Activated CD4-positive, CD25-positive, alpha-beta regulatory T cell (primary cell): ENCODE measurements at places on chromosomes 7 and 10.
A peak's percentile ranks its signal among the peaks of the same experiment; 100 is the strongest.

- no peak for DNase-seq
These were observed 19.8 kb downstream of the CREB5 start for GRCh38 chr7:28432105-28432504.

- no peak for DNase-seq
These were observed 292.1 kb downstream of the THSD7A start for GRCh38 chr7:11539853-11540252.

GRCh38 chr7:150621376-150621775 lies 10.8 kb downstream of the GIMAP6 start:
- DNase-seq, result no peak

- no peak for DNase-seq
These were observed 240.2 kb upstream of the NPSR1 start for GRCh38 chr7:34417781-34418180.

GRCh38 chr7:40418448-40418847 lies 283.6 kb downstream of the SUGCT start:
- DNase-seq, result no peak

DNA sequence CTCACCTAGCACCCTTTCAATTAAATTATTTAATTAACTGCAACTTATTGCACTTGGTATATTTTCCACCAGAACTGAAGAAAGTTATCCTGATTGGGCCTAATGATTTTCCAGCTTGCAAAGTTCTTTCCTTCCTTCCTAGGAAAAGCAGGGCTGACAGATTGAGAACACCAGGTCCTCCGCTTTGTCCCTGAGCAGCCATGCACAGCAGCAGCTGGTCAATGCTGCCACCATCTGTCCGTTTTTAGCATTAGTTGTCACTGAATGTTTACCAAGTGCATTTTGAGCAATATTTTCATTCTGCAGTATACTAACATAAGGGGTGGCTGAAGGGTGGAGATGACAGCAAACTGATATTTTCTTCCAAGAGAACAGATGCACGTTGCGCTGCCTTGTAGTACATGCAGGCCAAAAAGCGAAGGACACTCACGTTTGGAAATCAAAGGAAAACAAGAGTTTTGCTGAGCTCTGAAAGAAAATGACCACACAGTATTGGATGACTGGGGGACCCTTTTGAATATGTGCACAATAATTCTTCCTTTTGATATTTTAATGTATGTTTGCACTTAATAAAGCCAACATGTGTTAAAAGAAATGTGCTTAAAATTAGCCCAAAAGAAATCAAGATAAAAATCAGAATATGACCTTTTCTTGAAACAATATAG lies 248.8 kb upstream of the PTN start:
- DNase-seq, result no peak

DNA sequence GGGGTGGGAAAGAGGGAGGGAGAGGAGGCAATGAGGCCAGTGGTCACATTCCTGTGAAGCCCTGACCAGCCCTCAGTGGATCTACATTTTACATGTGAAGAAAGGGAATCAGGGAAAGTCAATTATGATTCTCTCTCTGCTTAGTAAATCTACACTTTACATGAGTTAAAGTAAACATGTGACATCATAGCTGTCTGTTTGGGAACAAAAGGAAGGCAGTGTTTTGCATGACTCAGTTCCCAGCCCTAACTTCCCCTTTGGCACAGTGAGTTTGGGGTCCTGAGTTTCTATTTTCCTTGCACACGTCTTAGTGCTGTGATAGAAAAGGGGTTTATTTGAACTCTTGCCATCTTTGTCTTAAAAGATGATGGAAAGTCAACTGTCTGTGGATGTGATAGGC lies 615.1 kb downstream of the SDK1 start:
- DNase-seq, result no peak

GRCh38 chr10:98354491-98354890 lies 60.5 kb downstream of the PYROXD2 start:
- no peak for DNase-seq

- no peak for DNase-seq
These were observed 61.1 kb upstream of the SEM1 start for GRCh38 chr7:96770758-96771157.

DNA sequence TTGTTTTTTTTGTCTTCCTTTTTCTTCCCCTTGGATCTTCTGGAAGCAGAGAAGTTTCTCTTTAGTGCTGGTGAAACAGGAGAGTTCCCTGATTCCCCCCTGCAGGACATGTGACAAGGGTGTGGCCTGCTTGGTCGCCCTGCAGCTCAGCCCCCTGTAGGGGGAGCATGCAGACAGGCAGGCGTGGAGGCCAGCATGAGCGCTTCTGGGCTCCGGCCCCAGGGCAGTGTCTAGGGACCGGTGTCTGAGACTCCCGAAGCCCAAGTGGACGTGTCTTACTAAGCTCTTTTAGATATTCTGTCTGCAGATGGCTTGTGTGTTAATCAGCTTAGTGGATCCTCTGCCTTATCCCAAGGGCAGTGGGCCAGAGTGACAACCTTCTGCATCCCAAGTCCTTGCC lies 26.1 kb downstream of the PRSS58 start:
- no peak for DNase-seq

- no peak for DNase-seq
These were observed 599.4 kb upstream of the ANKRD30A start for GRCh38 chr10:36526033-36526432.

DNA sequence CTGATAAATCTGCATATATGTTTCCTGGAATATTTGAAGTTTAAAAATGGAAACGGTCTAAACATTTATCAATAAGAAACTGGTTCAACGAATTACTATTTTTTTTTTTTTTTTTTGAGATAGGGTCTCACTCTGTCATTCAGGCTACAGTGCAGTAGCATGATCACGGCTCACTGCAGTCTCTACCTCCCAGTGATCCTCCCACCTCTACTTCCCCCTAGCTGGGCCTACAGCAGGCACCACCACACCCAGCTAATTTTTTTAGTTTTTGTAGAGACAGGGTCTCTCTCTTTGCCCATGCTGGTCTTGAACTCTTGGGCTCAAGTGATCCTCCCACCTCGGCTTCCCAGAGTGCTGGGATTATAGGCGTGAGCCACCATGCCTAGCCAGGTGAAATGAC lies 68.3 kb downstream of the UBE2H start:
- DNase-seq, result no peak

- no peak for DNase-seq
These were observed 127.9 kb downstream of the TCERG1L start for GRCh38 chr10:131183546-131184045.

DNA sequence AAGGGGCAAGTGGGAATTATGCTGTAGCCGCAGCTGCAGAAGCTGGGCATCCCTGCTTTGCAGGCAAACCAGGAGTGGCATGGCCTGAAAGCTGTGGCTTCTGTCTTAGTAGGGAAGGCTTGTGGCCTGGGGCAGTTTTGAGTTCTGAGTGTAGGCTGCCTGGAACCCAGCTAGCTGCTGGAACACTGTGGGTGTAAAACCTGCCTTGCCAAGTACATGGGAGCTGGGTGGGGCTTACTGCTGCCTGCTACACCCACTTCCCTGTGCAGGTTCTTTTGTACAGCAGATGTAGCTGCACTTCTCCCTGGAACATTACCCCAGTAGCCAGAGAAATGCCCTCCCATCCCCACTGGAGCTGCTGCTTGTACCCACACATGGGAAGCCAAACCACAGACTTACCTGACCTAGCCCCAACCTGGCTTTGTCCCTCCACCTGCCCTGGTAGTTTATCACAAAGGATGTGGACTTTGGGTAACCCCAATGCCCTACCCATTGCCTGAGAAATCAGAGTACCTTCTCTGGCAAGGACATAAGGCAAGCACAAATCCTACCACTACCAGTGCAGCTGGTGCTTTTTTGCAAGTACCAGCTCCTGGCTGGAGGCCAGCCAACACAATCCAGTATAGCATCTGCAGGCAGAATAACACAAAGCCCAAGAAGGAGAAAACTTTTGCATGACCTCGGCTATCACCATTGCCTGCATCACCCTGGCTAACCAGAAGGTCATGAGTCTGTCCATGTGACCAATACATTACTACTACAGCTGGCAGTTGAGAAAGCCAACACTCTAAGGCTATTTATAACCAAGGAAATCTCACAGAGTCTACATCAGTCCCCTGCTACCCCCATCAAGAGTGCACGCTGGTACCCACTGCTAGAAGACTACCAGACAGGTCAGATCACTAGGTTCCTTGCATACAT lies 26.5 kb upstream of the PPP1R3A start:
- no peak for DNase-seq

DNA sequence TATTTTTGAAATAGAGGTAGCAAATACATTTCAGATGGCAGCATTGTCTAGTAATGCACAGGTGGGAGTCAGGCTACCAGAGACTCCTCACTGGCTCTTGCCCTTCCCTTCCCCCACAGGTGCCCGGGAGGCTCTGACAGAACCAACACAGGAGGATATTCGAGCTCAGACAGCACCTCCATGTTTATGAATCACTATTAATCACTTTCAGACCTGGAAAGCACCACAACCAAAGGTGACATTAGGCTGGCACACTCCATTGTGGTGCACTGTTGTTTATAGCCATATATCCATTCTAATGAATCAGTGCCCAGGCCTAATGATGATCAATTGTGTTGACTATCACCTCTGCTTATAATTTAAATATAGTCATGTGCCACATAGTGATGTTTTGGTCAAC lies 107.8 kb upstream of the NAMPT start:
- no peak for DNase-seq

DNA sequence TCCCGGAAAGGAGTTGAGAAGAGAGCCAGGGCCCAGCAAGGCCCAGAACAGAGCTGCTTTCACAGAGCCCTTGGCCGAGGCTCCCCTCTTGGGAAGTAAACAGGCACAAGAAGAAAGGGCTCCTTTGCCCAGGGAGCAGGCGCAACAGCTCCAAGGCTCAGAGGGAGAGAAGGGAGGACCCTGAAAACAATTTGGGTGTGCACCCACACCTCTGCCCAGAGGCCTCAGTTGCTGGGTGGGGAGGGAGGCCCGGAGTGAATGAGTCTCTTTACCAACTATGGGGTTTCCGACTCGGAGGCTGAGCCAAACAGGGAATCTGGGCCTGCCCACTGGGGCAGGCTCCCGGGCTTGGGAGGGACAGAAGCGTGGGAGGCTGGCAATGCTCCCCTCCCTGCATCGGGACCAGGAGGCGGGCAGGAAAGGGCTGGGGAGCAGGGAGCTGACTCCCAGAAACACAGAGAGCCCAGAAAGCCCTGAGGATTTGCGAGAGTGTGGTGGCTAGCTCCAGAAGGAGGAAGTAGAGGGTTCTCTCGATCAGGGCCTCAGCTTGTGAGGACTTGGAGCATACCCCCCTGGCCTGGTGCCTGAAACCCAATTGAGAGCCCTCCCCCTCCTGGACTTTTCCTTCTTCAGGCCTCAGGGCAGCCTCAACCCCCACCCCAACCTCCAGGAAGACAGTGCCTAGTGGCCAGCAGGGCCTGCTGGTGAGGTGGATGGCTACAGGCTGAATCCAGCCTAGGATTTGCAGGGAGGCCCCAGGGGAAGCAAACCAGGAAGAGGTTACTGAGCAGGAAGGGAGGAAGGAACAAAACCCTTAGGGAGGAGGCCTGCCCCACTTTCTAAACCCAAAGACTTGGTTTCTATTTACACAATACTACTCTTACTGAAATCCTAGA lies 6.2 kb downstream of the C10orf105 start:
- peak; percentile 28 for DNase-seq

DNA sequence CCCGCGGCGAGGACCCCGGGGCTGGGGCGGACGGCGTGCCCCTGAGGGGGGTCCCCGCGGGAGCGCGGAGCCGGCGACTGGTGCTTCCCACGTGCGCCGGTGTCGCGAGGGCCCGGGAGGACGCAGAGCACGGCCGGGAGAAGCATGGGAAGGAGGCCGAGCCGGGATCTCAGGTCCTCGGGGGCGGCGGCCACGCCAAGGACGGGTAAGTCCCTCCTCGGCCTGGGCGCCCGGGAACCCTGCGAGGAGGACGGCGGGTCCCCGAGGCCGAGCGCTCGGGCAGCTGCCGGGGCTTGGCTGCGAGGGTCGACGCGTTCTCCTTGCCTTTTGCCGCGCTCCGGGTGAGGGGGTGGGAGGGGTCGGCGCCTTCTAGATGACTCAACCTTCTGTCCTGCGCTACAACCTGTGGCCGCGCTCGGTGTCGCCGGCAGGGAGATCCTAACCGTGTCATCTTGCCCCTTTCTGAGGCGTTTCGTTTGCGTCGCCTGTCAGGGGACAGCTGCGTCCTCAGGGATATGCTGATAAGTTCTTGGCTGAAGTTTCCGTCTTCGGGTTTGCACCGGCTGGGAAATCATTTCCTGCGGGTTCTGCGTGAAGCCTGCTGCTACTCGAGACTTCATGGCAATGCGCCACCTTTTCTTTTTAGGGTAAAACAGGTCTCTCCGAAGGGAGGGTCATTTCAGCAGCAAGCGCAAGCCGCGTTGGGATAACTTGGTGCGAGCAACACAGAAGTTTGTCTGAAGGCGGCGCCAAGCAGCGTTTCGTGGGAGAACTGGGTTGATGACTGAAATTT lies 529 bp downstream of the TASOR2 start:
- peak; percentile 39 for DNase-seq

DNA sequence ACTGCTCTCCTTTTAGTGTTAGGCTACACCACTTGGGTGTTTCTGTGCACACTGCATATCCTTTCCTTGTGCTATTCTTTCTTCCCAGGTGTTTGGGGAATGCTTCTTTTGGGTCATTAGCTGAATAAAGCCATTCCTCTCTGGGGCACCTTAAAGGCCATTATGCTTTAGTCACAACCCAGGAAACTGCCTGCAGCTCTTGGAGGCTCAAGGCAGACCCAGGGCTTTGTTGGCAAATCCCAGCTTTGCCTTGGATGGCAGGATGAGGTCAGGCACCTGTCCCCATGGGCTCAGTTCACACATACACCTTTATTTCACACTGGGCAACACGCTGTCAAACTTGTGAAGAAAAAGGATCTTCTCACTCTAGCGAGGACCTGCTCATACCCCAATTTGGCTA lies 460.6 kb downstream of the CCSER2 start:
- no peak for DNase-seq

GRCh38 chr7:84294847-84295455 lies 100.4 kb upstream of the SEMA3A start:
- no peak for DNase-seq

DNA sequence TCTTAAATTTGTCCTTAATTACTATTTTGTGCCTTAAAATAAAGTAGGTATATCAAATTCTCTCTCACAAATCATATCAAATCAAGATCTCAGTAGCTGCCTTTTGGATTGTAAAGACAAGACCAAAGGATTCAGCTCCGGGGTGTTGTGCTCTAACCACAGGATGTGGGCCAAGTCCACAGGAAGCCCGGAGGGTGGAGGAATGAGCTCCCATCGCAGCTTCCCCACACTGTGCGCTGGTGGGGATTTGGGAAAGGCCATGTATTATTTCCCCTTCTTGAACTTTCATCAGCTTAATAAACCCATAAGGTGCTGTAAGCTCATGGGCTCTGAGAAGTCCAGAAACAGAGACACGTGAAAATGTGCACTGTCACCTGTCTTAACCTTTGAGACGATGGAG lies 241.6 kb upstream of the TCERG1L start:
- DNase-seq, result no peak

- no peak for DNase-seq
These were observed 100.1 kb upstream of the GLCCI1 start for GRCh38 chr7:7868572-7868899.

GRCh38 chr10:73768881-73769280 lies 13.0 kb upstream of the CHCHD1 start:
- DNase-seq, result no peak

GRCh38 chr10:116487522-116488430 lies 58.0 kb upstream of the PNLIP start:
- no peak for DNase-seq
